ENCODE measurements at places on chromosomes 6 and 20. TPM values are rescaled to one million over a fixed set of nuclear protein-coding genes. Genes with fewer than 3 reads are reported as not detected.
A peak's percentile ranks its signal among the peaks of the same experiment; 100 is the strongest.

The RSPH4A gene
- 0.04 TPM for polyA plus RNA-seq

GRCh38 chr6:161590961-161591627 is 317.2 kb upstream of the AGPAT4 start:
- no peak for DNase-seq

The MYLK4 gene
- polyA plus RNA-seq, result 0.08 TPM

- no peak for DNase-seq
Observed at GRCh38 chr20:34364223-34364506, 1.1 kb downstream of the ITCH start.

DNA sequence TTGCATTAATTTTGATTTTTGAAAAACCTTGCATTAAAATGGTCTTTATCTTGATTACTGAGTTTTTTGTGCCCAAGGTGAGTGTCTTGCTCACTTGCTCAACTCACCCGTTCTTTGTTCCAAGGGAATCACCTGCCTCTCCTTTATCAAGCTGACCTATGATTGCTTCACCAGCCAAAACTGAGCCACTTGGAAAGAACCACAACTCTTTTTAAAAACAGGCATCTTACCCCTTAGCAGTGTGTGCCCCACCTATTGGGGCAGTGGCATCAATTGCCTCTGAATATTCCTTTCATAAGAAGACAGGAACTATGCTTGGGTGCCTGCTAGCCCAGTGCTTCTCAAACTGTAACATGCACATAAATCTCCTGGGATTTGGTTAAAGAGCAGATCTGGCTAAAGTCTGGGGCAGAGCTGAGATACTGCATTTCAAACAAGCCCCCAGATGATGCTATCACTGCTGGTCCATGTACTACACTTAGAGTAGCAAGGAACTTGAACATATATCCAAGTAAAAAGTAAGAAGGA is 3.3 kb upstream of the STK38 start:
- DNase-seq, result no peak

GRCh38 chr20:61728786-61729770 is 336.6 kb downstream of the TAF4 start:
- DNase-seq, result no peak

DNA sequence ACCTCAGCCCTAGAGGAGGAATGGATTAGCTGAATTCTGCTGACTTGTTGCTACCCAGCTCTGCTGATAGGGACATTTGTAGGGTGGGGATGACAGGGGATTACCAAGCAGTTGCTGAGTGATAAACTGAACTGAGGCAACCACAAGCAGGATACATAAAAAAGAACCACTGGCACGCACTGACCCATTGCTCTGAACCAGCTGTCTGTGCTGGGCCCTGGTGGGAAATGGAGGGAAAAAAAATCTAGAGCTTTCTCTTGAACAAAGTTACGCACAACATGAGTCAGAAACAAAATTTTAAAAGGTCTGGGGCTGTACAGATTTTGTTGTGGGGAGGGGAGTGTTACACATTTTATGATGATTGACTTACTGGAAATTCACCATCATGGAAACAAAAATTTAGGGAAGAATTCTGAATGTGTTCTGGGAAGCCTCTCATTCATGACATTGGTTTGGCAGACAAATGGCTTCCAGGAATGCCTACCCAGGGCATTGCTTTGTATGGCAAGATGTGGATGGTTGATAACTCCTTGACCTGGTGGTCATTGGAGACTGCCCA is 37.7 kb downstream of the FOXO3 start:
- no peak for DNase-seq

DNA sequence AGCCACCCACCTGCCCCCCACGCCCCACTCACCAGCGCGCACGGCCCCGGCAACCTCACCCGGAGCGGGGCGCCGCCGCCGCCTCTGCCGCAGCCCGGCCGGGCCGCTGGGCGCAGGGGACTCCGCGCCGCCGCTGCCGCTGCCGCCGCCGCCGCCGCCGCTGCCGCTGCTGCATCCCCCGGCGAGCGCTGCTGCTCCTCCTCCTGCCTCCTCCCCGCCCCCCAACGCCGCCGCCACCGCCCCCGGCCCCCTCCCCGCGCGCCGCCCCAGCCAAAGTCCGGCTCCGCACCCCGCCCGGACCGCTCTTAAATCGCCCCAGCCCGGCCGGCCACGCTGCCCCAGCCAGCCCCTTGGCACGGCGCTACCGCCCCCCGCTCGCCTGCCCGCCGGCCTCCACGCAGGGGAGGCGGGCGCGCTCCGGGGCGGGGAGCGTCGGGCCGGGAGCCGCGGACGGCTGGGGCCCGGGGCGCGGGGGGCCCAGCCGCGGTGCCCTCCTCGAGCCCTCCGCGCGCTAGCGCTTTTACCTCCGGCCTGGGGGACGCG is at the start of gene SULF2:
TSS of gene SULF2 (minus strand) at position 171 of the 543 bp plus-strand sequence. CDS start 28,118 bp downstream, outside the sequence.
- no peak for DNase-seq

GRCh38 chr6:89172131-89172530 is 26.3 kb downstream of the PM20D2 start:
- DNase-seq, result no peak

GRCh38 chr6:121865811-121866210 is 430.4 kb downstream of the GJA1 start:
- DNase-seq, result no peak

DNA sequence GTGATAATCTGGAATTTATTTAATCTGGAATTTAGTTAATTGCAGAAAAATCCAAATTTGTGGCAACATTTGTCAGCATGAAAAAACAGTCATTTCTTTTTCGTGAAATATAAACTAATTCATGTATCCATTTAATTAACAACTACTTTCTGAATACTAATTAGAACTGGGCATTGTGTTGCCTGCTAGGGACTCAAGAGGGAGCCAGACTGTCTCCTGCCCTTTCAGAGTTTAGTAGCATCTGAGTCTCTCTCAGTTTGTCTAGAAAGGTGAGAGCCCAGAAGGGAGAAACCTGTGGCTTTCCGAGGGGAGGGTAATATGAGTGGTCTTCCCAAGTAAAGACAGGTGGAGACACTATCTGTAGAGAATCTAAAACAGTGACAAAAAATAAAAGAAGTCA is 210.9 kb upstream of the HDDC2 start:
- no peak for DNase-seq

The RPN2 gene
- 141 TPM for polyA plus RNA-seq

DNA sequence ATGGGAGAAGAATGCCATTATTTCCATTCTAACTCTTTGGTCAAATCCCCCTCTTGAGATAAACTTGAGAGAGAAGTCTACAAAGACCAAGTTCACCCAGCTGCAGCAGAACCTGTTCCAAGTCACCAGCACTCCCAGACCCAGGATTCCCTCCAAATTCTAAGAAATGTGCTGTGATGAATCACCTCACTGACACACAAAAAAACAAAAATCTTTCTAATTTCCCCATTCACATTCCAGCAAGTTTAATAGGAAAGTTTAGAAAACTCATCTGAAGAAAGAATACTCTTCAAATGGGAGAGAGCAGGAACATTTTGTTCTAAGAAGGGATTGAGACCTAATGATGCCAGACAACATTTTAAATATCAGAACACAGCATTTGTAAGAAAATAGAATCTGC is 213.6 kb upstream of the PLCB4 start:
- DNase-seq, result peak; percentile 14

- no peak for DNase-seq
Observed at GRCh38 chr20:43034981-43035724, 154.6 kb downstream of the PTPRT start.

- DNase-seq, result no peak
Observed at GRCh38 chr20:63896264-63897105, 1.6 kb downstream of the DNAJC5 start.

DNA sequence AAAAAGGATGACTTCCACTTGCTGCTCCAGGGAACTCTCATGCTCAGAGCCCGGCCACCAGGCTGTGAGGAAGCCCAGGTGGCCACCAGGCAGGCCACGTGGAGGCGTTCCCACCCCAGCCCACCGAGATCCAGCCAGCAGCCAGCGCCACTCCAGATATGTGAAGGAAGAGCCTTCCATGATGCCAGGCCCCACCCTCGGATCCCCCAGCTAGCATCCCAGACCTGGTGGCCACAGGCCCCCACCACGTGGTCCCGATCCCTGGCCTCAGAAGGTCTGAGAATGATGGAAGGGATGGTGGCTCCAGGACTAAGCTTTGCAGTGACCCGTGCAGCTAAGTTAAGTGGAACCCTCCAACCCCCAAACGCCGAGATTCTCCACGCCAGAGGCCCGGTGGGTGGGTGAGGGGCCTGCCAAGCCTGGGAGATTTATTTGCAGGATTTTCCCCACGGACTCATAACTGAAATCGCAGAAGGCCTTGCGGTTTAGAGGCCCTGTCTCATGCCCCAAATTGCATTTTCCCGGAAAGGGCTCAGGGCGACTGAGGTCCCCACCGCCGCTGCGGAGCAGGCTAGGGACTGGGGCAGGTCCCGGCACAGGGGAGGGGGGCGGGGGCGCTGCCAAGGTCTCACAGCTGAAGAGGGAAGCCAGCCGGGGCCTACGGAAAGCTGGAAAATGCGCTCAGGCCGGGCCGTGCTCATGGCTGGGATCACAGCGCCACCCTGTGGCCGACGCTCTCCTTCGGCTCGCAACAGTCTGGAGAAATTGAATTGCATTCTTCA is 31.1 kb upstream of the CST7 start:
- DNase-seq, result peak; percentile 22

DNA sequence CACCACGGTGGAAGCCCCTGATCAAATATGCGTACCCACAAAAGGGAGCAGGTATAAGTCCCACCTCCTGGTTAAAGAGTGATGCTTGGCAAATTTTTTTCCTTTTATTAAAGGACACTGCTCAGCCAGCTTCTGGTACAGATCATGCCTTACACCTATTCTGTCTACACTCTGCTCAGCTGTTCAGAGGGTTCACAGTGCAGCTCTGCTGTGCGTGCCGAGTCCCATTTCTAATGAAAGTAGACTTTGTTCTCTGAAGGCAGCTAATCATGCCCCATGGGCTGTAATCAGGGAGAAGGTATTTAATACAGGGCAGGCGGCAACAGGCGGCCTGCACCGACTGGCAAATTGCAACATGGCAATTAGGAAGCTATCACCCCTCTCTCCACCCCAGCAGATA is 16.3 kb downstream of the LRRC73 start:
- peak; percentile 70 for DNase-seq

- no peak for DNase-seq
Observed at GRCh38 chr6:15730442-15730841, 67.6 kb upstream of the DTNBP1 start.

DNA sequence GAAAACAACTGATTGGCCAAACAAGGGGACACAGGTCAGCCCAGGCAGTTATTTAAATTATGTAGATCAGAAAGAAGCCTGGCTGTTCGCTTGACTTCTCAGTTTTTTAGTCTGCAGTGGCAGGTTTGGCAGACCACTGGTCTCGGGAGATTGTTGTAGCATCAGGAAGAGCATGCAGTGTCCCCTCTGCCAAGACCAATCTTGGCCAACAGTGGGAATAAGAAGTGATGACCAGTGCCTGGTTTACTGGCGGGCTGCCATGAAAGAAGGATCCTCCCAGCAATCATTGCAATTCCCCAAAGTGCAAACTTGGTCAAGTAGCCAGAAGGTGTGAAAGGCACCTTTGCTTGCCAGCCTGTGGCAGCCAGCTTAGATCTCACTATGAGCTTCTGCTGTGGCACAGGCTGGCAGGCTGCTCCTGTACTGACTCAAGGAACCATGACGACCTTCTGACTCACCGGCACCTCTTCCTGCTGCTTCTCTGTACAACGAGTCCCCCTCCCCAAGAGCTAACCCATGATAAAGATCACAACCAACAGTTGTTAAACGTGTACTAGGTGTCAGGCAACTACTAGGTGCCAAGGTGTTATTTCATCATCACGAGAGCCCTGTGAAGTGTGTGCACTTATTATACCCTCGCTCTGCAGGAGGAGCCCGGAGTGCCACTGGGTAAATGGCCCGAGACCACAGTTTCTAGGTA is 76.8 kb upstream of the DUSP22 start:
- peak; percentile 71 for DNase-seq

The TXLNB gene
- polyA plus RNA-seq, result not detected

GRCh38 chr20:573414-574296 is 30.1 kb upstream of the CSNK2A1 start:
- no peak for DNase-seq

The TNFAIP3 gene
- 24.8 TPM for polyA plus RNA-seq

- DNase-seq, result no peak
Observed at GRCh38 chr20:23127506-23128279, 41.6 kb upstream of the CD93 start.

The MAS1 gene
- polyA plus RNA-seq, result not detected

The RBPJL gene
- not detected for polyA plus RNA-seq

The ZSCAN9 gene
- polyA plus RNA-seq, result 4.9 TPM

DNA sequence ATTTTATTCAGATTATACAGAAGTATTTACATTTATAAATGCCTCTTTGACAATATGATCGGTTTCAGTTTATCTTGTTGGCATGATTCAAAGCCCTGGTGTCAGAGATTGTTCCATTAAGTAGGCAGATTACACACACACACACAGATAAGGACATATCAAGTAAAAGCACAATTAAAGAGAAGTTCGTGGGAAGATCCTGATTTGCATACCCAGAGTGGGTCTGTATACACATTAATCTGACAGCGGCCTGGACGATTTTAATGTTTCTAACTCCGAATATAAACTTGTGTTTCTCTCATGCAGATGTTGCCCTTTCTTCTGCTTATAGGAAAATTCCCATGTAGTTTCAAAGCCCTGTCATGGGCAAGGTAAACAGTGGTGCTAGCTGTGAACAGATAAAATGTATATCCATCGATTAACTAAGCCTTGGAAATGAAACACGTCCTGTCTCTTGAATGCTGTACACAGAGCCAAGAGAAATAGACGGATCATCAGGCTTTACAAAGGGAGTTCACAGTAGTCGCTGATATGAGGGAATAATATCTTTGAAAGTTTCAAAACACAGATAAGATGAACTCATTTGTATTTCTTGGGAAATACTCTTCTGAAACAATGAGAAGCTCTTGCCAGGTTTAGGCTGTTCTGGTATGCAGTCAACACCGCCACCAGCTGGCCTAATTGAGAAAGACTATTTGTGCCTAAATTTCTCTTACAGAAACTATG is 108.2 kb upstream of the GMDS start:
- peak; percentile 52 for DNase-seq

DNA sequence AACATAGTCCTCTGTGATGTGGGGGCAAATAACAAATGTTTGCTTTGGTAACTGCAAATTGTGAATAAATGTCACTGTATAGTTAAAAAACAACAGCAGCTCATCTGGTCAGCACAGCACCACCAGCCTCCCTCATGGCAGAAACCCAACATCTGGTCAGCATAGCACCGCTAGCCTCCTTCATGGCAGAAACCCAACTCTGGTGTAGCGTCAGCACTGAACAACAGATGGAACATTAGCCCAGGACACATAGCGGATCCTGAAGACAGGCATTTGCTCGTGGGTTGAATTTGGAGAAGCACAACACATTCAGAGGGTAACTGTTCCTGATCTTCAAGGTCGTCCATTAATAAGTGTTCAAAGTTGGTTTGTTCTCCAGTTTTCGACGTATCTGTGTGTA is 265.9 kb downstream of the DLL1 start:
- peak; percentile 7 for DNase-seq

The SEL1L2 gene
- not detected for polyA plus RNA-seq

GRCh38 chr6:12761376-12762115 is 45.0 kb downstream of the PHACTR1 start:
- peak; percentile 65 for DNase-seq

GRCh38 chr6:39080246-39080875 is 31.8 kb downstream of the GLP1R start:
- no peak for DNase-seq

GRCh38 chr6:31169123-31169857 is 1.2 kb downstream of the POU5F1 start:
- DNase-seq, result peak; percentile 46

Data from foreskin keratinocyte (primary cell).